ENCODE measurements at places on chromosomes 13 and 19.

GRCh38 chr19:45475537-45476291 is 7.9 kb downstream of the FOSB start:
- DNase-seq, result no peak

GRCh38 chr19:6226012-6226411 is 53.8 kb downstream of the MLLT1 start:
- no peak for DNase-seq

GRCh38 chr13:21227917-21228316 is 51.5 kb downstream of the MRPL57 start:
- DNase-seq, result no peak

DNA sequence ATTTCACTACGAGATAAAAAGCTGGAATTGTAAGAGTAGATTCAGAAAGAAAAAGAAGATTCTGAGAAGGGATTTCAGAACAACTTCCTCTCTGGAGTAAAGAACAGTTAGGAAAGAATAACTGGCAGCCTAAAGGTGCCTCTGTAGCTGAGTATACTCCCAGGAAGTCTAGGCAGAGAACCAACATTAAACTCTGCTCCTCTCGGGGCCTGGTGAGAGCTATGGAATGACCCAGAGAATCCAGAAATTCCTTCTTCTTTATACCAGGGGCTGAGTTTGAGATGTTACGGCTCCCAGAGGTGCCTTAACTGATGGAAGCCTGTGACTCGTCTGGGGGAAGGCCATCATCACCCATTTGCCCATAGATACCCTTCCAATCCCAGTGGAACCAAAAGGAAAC is 39.1 kb downstream of the FAM216B start:
- no peak for DNase-seq

DNA sequence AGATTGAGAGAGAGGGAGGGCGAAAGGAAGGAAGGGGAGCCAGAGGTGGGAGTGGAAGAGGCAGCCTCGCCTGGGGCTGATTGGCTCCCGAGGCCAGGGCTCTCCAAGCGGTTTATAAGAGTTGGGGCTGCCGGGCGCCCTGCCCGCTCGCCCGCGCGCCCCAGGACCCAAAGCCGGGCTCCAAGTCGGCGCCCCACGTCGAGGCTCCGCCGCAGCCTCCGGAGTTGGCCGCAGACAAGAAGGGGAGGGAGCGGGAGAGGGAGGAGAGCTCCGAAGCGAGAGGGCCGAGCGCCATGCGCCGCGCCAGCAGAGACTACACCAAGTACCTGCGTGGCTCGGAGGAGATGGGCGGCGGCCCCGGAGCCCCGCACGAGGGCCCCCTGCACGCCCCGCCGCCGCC is at the start of gene TNFSF11:
TSS of gene TNFSF11 (plus strand) at position 142 of the 400 bp plus-strand sequence. CDS start at position 294, 152 bp downstream.
- DNase-seq, result no peak

- DNase-seq, result no peak
These were observed 137.5 kb downstream of the SLITRK6 start for GRCh38 chr13:85661675-85662074.

- no peak for DNase-seq
These were observed 44.3 kb upstream of the CEACAM21 start for GRCh38 chr19:41531438-41532311.

GRCh38 chr19:52936151-52936953 is 13.1 kb upstream of the ZNF888 start:
- no peak for DNase-seq

DNA sequence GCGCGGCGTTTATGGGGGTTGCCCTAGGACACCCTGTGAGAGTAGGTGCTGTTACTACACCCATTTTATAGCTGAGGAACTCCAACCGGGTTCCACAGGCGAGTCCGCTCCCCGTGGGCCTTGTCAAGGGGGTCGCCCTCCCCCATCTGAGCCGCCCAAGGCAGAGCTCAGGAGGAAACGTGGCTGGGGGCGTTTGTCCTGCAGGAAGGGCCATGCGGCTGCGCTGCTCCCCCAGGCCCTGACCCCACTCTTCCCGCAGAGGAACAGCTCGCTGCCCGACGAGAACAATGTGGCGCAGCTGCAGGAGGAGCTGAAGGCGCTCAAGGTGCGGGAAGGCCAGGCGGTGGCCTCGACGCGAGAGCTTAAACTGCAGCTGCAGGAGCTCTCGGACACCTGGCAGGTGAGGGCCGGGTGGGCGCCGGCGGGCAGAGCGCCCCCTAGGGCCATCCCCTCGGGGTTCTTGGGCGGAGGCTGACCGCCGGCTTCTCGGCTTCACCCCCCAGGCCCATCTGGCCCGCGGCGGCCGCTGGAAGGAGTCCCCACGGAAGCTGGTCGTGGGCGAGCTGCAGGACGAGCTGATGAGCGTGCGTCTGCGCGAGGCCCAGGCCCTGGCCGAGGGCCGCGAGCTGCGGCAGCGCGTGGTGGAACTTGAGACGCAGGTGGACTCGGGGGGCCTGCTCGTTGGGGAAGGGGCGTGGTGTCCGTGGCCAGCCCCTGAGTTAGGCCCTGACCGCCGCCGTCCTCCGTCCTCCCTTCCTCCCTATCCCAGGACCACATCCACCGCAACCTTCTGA is 12.4 kb downstream of the PRR36 start:
- DNase-seq, result no peak

Measured in amygdala (tissue), 56 donors.